CD4-positive, alpha-beta memory T cell (primary cell): ENCODE measurements at places on chromosomes 7 and 10.

DNA sequence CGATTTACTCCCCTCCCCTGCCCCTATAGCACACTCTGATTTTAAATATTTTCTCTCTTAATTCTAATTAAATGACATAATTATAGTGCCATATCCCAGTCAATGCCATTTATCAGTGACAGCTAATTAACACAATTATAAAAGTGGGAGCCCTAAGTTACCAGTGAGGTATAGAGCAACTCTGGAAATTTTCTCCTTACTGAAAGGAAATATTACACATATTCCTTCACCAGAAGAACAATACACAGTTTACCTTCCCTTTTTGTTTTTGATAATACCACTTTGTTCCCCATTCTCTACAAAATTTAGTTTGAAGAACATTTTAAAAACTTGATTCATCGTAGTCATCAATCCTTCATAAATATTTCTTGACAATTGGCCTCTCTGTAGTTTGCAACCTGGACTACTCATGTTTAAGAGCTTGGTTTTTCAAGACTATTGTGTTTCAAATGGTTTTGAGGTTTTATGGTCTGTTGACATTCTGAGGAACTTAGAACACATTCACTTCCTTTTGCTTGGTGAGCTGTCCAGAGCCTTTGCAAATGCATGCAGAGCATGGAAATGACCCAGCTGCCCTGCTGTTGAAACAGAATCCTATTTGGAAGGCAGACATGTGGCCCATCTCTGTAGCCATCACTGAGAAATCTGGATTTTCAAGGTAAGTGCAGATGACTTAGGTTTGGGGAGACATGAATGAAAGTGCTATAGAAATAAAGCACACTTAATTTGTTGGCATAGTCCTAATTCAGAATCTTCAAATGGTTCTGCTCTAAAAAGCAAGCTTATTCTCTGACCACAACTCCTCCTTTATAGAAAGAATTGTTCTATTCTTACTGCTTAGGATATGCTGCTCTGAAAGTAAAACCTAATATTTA is at the start of gene GPR141:
Gene GPR141, plus strand, starts transcription at position 521 of the 875 bp plus-strand sequence. CDS start 56,628 bp downstream, outside the sequence.
- DNase-seq, result no peak

GRCh38 chr7:116165717-116166116 is 44.6 kb upstream of the TES start:
- DNase-seq, result no peak

DNA sequence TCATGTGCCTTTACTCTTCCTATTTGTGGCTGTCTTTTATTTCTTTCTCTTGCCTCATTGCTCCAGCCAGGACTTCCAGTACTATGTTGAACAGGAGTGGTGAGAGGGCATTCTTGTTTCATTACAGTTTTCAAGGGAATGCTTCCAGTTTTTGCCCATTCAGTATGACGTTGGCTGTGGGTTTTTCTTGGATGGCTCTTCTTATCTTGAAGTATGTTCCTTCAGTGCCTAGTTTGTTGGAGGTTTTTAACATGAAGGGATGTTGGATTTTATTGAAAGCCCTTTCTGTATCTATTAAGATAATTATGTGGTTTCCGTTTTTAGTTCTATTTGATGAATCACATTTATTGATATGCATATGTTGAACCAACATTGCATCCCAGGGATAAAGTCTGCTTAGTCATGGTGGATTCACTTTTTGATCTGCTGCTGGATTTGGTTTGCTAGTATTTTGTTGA is 96.8 kb downstream of the GLCCI1 start:
- no peak for DNase-seq

- DNase-seq, result no peak
These were observed 104.0 kb downstream of the GRM3 start for GRCh38 chr7:86747698-86748097.

DNA sequence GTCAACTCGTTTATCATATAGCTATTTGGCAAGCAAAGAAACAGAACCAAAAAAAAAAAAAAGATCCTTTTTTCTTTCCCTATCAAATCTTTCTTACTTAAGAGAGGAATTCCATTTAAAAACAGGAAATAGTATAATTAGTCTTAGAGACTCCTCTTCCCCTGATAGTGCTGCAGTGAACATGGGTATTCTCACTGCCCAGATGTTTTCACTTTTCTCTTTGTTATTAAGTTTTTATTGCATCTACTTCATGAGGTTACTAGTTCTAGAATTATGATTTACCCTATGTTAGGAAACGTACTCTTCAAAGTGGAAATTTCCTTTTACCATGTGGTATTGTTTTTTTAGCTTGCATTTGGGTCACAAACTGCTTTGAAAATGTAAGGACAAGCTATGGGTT is 8.5 kb downstream of the CASP2 start:
- DNase-seq, result no peak

- no peak for DNase-seq
These were observed 111.0 kb downstream of the SMURF1 start for GRCh38 chr7:99032928-99033327.

DNA sequence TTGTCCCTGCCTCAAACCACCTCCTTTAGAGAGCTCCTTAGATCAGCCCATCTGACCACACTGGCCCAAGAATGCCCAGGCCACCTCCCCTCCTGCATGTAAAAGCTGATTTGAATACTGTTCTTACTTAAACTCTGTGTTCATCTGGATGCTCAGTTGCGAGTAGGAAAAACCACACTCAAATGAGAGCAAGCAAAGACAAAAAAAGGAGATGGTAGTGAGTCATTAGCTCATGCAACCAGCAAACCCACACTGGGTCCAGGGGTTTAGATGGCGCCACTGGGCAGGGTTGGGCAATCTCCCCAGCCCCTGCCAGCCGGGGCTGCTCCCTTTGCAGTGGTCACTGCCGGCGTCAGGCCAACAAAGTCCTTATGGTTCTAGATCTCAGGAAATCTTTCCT is 32.7 kb downstream of the TSPAN15 start:
- DNase-seq, result no peak

GRCh38 chr10:6124666-6125065 is 35.8 kb downstream of the RBM17 start:
- DNase-seq, result no peak

DNA sequence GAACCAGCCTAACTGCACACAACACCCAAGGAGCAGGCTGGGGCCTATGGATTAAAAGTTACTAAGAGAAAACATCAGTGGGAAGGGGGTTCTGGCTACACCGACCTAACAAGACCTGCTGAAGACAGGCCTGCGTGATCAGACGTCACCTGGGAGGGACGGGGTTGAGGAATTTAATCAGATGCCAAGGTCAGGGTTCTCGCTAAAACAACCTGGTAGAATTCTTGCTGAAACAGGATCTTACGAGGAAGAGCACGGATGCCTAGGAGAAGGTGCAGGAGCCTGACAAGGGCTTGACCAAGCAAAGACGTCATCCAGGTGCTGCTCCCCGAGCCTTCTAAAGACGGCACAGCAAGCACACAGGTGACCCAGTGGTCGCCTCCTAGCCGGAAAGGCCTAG is 1.6 kb downstream of the IDI2 start:
- DNase-seq, result no peak

DNA sequence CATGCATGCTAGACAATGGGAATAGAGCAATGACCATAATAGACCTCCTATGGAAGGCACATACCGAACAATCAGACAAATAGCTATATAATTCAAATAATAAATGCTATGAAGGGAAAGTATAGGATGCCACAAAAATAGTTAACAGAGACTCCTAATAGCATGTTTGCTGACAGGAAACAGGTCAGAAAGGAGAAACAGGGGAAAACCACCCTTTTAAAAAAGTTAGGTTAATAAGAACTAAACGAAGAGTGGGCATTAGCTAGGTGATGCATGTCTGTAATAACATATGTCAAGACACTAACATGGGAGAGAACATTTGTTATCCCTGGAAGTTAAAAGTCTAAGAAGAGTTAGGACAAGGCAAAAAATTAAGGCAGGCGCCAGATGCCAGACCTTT is 58.9 kb downstream of the ABI1 start:
- DNase-seq, result no peak

- DNase-seq, result no peak
These were observed 82.9 kb upstream of the PDGFA start for GRCh38 chr7:602341-603141.

DNA sequence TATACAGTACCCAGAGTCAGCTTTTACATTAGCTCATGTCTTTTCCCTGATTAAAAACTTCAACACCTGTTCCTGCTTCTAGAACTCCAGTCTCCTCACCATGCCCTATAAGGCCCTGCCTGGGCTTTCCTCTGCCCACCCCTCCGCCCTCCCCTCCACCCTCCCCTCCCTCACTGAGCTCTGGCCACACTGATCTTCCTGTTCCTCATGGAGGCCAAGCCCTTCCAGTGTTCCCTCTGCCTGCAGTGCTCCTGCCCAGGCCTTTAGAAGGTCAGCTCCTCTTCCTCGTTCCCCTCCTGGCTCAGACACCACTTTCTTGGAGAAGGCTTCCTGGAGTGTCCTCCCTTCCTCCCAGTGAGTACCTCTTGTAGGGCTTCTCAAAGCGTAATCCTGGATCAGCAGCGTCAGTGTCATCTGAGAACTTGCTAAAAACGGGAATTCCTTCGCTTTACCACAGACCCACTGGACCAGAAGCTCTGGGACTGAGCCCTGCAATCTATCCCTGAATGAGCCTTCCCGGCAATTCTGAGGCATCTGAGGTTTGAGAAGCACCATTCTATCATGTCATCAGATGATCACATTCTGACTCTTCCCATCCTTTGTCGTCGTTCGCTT is 3.7 kb downstream of the PDZD7 start:
- no peak for DNase-seq

GRCh38 chr10:86651631-86652331 is 2.6 kb upstream of the OPN4 start:
- DNase-seq, result no peak

GRCh38 chr10:77804371-77804770 is 122.2 kb downstream of the DLG5 start:
- no peak for DNase-seq

- no peak for DNase-seq
These were observed 301.0 kb downstream of the LHFPL3 start for GRCh38 chr7:104629408-104629807.

GRCh38 chr7:24052572-24053260 is 231.3 kb upstream of the NPY start:
- DNase-seq, result peak; percentile 6

DNA sequence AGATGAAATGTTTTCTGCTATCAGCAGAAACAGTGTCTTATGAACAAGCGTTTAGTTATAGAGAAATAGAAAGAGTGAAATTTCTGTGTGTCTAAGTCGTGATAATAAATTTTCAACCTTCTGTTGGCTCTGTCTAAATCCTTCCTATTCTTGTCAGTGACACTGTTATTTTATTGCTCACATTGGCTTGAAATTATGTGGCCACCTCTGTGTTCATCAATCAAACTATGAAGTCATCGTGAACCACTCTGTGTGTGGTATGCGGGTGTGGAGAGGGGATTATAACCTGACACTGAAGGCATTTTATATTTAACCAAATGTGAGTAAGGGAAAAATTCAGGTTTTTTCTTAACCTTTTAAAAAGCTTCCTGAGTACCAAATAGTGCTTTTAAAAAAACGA is 12.3 kb downstream of the AOAH start:
- DNase-seq, result no peak

- no peak for DNase-seq
These were observed 350 bp upstream of the ZNF37A start for GRCh38 chr10:38093816-38094157.
